ENCODE measurements at places on chromosomes 5 and 9. TPM values are rescaled to one million over a fixed set of nuclear protein-coding genes. Genes with fewer than 3 reads are reported as not detected.

Gene KIF24
- 3.5 TPM for total RNA-seq

Gene LURAP1L
- 28.3 TPM for total RNA-seq

Gene ST8SIA4
- 0.29 TPM for total RNA-seq

Gene ANKRD31
- 0.06 TPM for total RNA-seq

Gene KCNV2
- not detected for total RNA-seq

Gene CSNK1G3
- 20.8 TPM for total RNA-seq

Gene PRRX2
- 5.3 TPM for total RNA-seq

Gene CDC20B
- total RNA-seq, result 0.07 TPM

Gene ENG
- 0.15 TPM for total RNA-seq

Gene PTPN3
- total RNA-seq, result 17.5 TPM

Gene QRFP
- not detected for total RNA-seq

Gene COL15A1
- 0.57 TPM for total RNA-seq

Gene GLIPR2
- total RNA-seq, result 8.3 TPM

Gene UAP1L1
- 11.9 TPM for total RNA-seq

Gene ATOX1
- total RNA-seq, result 194 TPM

Gene KCNMB1
- total RNA-seq, result not detected

Gene RASGRF2
- 1.0 TPM for total RNA-seq

Gene SEMA6A
- total RNA-seq, result 0.15 TPM

Gene STPG3
- not detected for total RNA-seq

Gene EGFLAM
- total RNA-seq, result 0.39 TPM

Gene DMRTA1
- 0.52 TPM for total RNA-seq

Gene SIL1
- total RNA-seq, result 24.7 TPM

Gene RORB
- total RNA-seq, result 0.01 TPM

Gene RNF183
- 0.19 TPM for total RNA-seq

Gene PCDHGC4
- not detected for total RNA-seq

Gene HTR1A
- total RNA-seq, result not detected

Gene SLC26A2
- total RNA-seq, result 46.0 TPM

Gene PHPT1
- total RNA-seq, result 291 TPM

Gene ORM1
- not detected for total RNA-seq

Gene GFI1B
- 0.09 TPM for total RNA-seq

Gene APBA1
- 0.28 TPM for total RNA-seq

Gene CNTFR
- total RNA-seq, result 0.06 TPM

Gene MYOT
- 0.13 TPM for total RNA-seq

Gene SPINK6
- 0.75 TPM for total RNA-seq

Gene PCDHB15
- total RNA-seq, result 0.13 TPM

Gene AUH
- total RNA-seq, result 9.9 TPM

All from A549 treated with AZD2906 at 1 μM for 4 hours (cell line).